Left colon (tissue), 2 donors: ENCODE measurements at places on chromosomes 6 and 20.

- no peak for DNase-seq
Observed at GRCh38 chr6:105495515-105495914, 92.6 kb upstream of the PREP start.

DNA sequence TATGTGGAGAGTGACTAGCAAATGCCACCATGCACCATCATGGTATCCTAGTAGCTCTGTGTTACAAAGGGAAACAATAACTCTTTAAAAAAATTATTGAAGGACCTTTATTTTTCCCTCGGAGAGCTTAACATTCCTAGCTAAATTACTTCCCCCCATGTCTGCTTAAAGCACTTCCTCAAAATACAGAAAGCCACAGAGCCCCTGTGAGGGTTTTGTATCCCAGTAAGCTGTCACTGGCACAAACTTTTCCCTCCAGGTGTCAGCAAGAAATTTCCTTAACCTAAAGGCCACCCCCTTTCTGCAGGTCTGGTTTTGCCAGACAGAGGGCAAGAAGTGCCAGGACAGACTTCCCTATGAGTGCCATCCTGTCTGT, 340.0 kb upstream of the PRDM1 start:
- no peak for DNase-seq

DNA sequence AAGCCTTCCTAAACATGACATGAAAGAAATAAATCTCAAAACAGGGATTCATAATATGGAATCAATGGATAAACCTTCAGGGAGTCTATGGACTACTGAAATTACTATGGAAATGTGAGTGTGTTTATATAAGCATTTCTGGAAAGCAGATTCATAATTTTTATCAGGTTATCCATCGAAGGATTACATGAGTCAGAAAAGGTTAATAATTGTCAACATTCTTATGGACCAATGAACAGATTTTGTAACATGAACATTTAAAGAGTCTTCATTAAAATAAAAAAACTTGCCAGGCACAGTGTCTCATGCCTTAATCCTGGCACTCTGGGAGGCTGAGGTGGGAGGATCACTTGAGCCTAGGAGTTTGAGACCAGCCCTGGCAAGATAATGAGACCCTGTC, 84.8 kb downstream of the AHI1 start:
- no peak for DNase-seq

- DNase-seq = no peak
Observed at GRCh38 chr6:6881438-6882225, 226.1 kb upstream of the RREB1 start.

GRCh38 chr6:1662534-1662933, 52.8 kb downstream of the FOXC1 start:
- no peak for DNase-seq

- DNase-seq = peak; percentile 71
Observed at GRCh38 chr20:3911956-3912355, 22.8 kb downstream of the PANK2 start.

GRCh38 chr6:110033749-110034666, 55.9 kb downstream of the GPR6 start:
- no peak for DNase-seq

GRCh38 chr6:130912434-130912833, 85.2 kb downstream of the SMLR1 start:
- no peak for DNase-seq
